Urothelium cell line (cell line): ENCODE measurements at places on chromosomes 3 and 15.

- DNase-seq = no peak
Observed at GRCh38 chr3:62233065-62233464, 140.3 kb downstream of the FEZF2 start.

- no peak for DNase-seq
Observed at GRCh38 chr15:74783808-74784175, 1.9 kb downstream of the CSK start.

- DNase-seq = no peak
Observed at GRCh38 chr15:101458908-101459578, 30.5 kb downstream of the PCSK6 start.

DNA sequence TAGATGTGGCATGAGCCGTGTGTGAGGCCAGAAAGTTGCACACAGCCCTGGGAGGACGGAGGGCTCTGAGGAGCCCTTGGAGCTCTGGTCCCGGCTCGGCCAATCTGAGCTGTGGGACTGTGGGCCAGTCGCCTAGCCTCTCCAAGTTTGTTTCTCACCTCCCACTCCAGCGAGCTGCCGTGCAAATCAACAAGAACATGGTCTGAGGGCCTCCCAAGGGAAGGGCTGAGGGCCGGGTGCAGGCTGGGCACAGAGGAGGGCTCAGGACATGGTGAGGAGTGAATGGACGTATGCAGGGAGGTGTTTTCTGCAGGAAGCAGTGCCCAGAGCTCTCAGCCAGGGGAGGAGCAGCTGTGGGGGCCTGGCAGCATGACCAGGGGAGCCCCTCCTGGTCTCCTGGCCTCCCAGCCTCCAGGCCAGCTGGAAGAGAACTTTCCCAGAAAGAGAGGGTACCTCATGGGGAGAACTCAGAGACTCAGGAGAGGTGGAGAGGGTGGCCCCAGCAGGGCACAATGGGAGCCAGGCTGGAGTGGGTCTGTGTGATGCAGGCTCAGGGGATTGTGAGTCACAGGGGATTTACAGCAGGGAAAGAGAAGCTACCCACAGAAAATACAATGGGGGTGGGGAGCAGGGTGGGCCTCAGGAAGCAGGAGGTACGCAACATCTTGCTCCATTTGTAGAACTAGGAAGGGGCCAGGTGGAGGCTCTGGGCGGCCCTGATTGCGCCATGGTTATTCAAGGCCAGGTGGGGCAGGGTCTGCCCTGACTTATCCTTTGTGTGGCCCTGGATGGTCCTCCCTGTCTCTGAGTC lies 24.8 kb downstream of the PSTPIP1 start:
- no peak for DNase-seq

- DNase-seq = no peak
Observed at GRCh38 chr15:90986790-90987507, 7.4 kb downstream of the PRC1 start.

- peak; percentile 29 for DNase-seq
Observed at GRCh38 chr15:84023636-84024035, 211.9 kb upstream of the GOLGA6L4 start.

DNA sequence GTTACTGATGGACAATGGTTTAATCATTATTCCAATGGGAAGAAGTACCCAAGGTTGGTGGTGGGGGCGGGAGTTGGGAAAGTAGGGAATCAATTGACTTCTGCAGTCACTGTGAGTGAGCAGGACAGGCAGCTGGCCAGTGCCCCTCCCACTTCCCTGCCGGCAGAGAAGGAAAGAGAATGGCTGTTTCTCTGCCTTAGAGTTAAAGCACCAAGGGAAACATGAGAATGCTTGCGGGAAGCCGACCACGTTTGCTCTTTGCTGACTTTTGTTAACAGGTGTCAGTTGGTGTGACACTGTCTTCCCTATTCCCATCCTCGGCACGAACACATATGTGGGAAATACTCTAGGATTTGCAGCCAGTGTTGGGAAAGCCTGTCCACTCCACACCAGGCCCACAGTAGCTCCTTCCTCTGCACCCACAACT lies 33.5 kb upstream of the MFSD1 start:
- no peak for DNase-seq

- DNase-seq = peak; percentile 74
Observed at GRCh38 chr3:53375019-53375418, 27.7 kb upstream of the DCP1A start.

DNA sequence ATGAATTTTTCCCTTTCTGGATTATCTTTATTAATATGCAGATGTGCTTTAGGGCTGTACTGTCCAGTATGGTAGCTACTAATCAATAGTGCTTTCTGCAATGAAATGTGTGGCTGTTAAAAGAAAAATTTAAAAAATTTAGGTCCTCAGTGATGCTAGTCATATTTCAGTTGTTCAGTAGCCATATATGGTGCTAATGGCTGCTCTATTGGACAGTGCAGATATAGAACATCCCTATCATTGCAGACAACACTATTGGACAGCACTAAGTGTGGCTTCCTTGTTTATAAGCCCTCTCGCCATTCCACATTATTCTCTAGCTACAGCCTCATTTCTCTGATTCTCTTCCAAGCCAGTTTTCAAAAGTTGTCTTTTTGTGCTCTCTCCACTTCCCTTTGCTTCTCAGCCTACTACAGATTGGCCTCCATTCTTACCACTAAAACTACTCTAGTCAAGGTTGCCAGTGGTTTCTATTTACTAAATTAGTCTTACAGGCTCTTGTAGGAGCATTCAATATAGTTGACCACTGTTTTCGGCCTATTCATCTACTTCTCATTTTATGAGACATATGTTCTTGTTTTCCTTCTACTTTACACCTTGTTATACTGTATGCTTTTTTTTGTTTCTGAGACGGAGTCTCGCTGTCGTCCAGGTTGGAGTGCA lies 9.5 kb downstream of the MAPK6 start:
- no peak for DNase-seq

DNA sequence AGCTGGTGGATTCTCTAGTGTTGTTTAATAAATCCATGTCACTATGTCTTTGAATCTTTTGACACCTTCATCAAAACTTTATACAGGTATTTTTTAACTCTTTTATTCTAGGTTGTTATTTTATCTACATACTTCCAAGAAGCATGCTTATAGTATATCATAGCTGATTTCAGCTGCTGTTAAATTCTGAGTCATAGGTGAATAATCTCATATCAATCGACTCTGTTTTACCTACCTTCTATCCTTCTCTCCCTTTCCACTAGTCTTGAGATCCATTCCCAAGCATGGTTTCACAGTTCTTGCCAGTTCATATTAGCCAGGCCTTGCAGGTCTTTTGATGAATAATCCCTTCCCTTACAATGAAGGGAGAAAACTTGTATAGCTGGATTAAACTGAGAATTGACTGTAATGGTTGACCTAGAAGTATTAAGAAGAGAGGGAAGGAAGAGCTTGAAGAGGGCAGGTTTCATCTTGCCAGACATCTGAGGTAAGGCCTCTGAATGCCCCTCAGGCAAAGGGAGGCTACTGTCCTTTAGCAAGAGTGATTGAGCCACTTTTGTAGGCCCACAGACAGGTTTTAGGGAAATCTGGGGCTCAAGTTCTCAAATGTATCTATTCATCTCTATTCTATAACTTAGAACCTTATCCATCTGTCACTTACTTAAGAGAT lies 146.4 kb downstream of the EPHA6 start:
- DNase-seq = no peak

- no peak for DNase-seq
Observed at GRCh38 chr15:79037848-79038247, 52.7 kb downstream of the RASGRF1 start.

GRCh38 chr3:35677797-35678196 lies 38.5 kb downstream of the ARPP21 start:
- DNase-seq = no peak

GRCh38 chr3:114216186-114216970 lies 21.0 kb downstream of the ZNF80 start:
- no peak for DNase-seq

- no peak for DNase-seq
Observed at GRCh38 chr3:9870978-9871377, 9.1 kb downstream of the CIDEC start.

GRCh38 chr15:78932258-78932808 lies 12.5 kb downstream of the CTSH start:
- DNase-seq = no peak

- DNase-seq = no peak
Observed at GRCh38 chr15:26433818-26434217, 339.0 kb downstream of the GABRB3 start.

DNA sequence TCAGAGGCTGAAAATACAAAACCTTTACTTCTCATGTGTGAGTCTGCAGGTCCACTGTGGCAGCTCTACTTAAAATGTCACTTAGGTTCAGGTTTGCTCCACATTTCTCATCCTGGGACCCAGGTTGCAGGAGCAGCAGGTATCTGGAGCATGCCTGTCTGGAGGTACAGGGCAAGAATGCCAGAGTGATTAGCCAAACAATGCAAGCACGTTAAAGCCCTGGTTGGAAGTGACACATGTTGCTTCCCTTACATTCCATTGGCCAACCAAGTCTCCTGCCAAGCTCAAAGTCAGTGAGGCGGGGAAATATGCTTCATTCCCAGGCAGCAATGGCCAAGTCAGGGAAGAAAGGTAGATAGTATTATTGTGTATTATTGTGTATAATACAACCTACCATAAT lies 76.8 kb upstream of the ARL6 start:
- no peak for DNase-seq

GRCh38 chr15:40388941-40389823 lies 6.7 kb downstream of the KNSTRN start:
- DNase-seq = no peak

GRCh38 chr15:96701443-96701842 lies 370.9 kb downstream of the NR2F2 start:
- no peak for DNase-seq

DNA sequence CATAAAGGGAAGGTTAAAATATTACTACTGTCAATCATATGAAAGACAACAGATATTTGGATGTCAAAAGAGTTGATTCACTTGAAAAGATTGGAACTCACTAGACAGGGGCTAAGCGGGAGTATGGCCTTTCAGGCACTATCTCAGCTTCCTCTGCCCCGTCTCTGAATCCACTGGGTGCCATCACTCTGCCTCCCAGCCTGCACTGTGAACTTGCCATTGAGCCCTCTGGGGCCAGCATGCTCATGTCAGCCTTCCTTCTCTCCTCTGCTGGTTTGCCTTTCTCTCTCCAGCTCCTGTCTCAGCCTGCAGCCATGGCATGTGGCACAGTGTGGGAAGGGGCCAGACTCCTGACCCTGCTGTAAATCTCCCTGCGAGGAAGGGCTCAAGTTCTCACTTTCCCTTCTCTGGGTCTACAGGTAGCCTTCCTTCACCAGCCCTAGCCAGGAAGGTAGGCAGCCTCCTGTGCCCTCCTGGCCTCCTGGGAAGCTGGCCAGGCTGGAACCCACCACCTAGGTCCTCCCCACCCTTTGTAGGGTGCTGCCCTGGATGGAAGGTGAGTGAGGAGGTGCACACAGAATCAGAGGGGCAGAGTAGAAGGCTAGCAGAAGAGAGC lies 54.0 kb upstream of the SLCO2A1 start:
- no peak for DNase-seq

DNA sequence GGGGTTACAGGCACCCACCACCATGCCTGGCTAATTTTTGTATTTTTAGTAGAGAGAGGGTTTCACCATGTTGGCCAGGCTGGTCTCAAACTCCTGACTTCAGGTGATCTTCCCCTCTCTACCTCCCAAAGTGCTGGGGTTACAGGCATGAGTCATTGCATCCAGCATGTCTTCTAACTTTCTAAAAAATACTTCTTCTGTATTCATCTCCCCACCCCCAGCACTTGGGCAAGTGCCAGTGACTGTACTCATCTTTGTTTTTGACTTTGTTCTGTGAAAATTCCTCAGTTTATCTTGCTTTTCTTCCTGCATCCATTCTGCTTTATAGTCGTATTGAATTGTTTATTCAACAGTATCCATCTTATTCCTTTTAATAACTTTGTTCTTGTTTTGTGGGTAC lies 47.6 kb downstream of the ARIH1 start:
- peak; percentile 4 for DNase-seq

GRCh38 chr15:81087066-81087465 lies 47.0 kb upstream of the CFAP161 start:
- DNase-seq = no peak

GRCh38 chr3:132033471-132033870 lies 1.3 kb downstream of the CPNE4 start:
- DNase-seq = no peak

DNA sequence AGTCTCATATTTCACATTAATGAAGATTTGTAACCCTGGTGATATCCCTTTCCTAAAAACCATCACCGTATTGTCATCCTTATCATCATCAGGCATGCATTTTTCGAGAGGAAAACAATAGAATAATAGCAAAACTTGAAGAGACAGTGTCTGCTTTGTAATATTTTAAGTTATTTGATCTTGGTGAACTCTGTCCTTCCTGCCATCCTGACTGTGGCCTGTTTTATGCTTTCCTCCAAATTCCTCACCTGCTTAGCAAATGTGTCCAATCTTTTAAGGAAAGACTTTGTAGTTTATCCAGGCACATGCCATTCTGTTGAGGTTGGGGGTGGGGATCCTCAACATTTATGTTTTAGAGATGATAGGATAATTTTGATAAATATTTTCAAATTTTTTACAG lies 306.1 kb upstream of the COL8A1 start:
- DNase-seq = no peak

DNA sequence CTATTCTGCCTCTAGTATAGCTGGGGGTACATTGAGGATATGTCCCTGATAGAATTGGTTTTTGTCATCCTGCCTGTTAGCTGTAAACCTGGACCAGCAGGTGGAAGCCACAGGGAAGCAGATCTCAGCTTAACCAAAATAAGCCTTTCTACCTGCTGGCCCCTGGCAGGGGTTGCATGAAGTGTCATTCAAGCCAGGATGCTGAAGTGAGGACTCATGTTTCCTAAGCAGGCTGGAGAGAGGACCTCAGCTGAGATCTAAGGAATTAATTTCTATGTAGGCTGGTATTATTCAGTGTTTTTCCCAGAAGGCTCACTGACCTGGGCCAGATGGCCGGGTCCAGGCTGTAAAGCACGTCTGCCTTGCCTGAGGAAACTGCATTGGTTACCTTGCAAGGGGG lies 128.9 kb downstream of the MEGF11 start:
- no peak for DNase-seq
